ENCODE measurements at places on chromosomes 2 and 18.

- no peak for DNase-seq
Measured at GRCh38 chr18:9926977-9927376, 13.2 kb downstream of the VAPA start.

GRCh38 chr2:12778369-12778768 lies 61.6 kb downstream of the TRIB2 start:
- peak; percentile 53 for DNase-seq

DNA sequence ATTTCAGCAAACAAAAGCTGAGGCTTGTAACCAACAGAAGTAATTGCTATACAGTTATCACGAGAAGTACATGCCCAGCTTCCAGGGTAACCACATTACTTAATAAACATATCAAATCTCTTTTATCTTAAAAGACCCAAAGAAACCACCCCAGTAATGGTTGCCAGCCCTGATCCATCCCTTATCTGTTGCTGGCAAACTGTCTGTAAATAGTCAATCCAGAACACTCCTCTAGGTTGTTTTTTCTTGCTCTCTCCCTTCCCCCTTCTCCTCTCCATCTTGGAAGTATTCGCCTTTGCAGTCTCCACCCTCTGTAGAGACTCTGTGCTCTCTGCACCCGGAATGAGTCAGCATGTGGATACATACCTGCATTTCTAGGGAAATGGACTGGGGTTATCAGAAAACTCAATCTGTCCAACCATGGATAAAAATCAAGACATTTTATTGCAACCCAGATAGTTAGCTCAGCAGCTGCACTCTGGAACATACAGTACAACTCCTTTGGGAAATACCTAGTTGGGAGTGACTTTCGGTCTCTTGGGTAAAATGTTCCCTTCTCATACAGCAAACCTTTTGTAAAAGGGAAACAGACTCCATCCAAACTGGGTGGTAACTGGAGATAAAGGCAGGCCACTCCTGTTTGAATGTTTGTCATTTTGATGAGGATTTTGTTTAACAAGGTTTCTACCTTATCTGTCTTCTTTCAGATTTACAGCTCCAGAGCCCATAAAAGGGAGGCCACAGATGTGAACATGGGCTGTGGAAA lies 123.5 kb upstream of the FOSL2 start:
- no peak for DNase-seq

DNA sequence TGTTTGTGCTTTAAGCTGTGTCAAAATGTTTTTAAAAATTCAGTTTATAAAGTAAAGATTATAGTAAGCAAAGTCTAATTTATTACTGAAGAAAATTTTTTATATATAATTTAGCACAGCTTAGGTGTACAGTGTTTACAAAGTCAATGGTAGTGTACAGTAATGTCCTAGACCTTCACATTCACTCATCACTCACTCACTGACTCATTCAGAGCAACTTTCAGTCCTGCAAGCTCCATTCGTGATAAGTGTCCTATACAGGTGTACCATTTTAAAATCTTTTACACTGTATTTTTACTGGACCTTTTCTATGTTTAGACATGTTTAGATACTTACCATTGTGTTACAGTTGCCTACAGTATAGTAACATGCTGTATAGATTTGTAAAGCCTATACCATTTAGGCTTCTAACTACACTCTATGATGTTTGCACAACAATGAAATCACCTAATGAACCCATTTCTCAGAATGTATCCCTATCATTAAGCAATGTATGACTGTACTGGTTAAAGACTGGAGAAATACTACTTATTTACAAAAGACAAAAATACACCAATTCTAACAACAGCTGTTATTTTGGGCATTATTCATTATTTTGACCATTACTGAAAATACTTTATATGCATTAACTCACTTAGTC lies 95.1 kb downstream of the STRN start:
- DNase-seq: no peak

GRCh38 chr2:19214682-19215391 lies 143.6 kb downstream of the OSR1 start:
- no peak for DNase-seq

DNA sequence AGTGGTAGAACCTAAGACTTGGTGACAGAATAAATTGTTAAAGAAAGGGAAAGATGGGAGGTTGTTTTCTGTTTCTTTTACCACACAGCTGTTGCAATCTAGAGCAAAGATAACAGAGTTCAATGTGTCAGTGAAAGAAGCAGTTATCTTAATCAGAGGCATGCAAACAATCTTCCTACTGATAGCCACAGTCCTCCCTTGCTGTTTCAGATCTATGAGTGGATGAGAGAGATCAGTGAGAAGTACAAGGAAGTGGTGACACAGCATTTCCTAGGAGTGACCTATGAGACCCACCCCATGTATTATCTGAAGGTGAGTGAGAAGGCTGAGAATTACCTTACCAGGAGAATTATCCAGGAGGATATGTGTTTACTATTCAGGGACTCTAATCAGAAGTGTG lies 15.9 kb downstream of the CPO start:
- no peak for DNase-seq

GRCh38 chr2:145203891-145204290 lies 684.0 kb upstream of the ZEB2 start:
- no peak for DNase-seq

DNA sequence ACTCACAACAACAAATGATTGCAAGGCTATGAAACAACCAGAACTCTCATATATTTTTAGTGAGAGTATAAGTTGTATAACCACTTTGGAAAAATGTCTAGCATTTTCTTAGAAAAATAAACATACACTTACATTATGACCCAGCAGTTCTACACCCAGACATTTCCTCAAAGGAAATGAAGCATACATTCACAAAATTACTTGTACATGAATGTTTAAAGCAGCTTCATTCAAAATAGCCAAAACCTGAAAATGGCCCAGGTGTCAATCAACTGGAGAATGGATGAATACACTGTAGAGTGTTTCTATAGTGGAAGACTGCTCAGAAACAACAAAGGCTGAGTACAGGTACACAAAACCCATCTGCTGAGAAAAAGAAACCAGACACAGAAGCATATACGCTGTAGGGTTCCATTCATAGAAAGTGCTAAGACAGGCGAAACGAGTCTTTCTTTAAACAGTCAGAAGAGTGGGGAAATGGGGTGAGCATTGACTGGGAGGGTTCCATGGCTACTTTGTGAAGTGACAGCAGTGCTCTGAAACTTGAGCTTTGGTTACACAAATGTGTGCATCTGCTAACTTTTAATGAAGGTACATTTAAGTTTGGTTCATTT lies 799.0 kb downstream of the DCDC2C start:
- DNase-seq: no peak

DNA sequence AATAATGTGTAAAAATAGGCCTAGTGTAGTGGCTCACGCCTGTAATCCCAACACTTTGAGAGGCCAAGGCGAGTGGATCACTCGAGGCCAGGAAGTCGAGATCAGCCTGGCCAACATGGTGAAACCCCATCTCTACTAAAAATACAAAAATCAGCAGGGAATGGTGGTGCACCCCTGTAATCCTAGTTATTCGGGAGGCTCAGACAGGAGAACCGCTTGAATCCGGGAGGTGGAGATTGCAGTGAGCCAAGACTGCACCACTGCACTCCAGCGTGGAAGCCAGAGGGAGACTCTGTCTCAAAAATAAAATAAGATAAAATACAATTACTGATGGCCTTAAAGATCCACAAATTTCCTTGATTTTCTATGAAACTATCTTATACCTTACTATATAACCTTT lies 3.8 kb downstream of the ATF2 start:
- no peak for DNase-seq

DNA sequence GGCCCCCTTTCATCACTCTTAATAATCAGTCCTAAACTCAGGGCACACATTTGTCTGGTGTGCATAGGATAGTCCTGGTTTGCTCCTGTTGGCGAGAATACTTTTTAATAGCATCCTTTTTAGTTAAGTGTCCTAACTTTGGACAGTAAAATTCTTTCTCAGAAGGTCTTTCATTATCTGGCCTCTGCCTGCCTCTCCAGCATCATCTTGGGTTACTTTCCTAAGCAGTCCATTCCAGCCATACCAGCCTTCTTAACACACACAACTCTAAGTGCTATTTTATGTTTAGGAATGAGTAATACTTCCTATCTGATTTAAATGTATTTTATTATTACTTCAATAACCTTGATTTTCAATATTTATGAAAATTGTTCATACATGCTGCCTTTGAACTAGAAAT lies 151.0 kb downstream of the ACOXL start:
- no peak for DNase-seq

GRCh38 chr2:204407204-204408014 lies 137.9 kb upstream of the PARD3B start:
- no peak for DNase-seq

GRCh38 chr2:174121175-174121574 lies 127.2 kb downstream of the OLA1 start:
- DNase-seq: no peak

- no peak for DNase-seq
Measured at GRCh38 chr18:58208207-58208932, 164.3 kb downstream of the NEDD4L start.

GRCh38 chr2:228938629-228939028 lies 332.5 kb downstream of the PID1 start:
- DNase-seq: no peak

DNA sequence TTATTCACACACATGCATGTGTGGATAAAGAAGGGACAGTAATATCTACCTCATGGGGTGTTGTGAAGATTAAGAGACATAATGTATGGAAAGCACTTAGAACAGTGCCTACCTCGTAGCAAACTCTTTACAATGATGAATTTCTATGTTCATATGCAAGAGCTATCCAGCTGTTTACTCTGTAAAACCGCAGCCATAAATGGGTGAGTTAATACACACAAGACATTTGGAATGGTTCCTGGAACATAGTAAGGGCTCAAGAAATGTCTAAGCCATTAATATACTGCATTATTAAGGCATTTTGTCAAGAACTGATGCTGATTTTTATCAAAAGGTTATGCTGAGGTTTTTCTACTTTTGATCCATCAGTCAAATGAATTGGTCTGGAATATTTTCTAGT lies 1076.2 kb downstream of the TSN start:
- DNase-seq: no peak

- no peak for DNase-seq
Measured at GRCh38 chr2:170917957-170918356, 11.1 kb upstream of the GORASP2 start.

DNA sequence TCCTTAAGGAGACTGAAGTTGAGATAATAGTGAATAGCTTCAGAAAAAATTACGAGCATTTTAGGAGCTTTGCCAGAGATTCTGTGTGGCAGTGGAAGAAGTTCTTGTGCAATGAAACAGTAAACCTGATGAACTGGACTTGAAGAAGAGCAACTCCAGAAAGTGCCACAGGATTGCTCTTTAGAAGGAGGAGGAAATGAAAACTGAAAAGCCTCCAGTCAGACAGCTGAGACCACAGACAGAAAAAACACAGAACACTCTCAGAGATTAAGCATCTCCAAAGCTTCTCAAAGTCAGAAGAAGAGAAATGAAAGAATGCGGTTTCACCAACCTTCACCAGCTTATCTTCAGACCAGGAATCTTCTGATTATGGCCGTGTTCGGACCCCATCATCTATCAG lies 329.7 kb upstream of the CNTNAP5 start:
- no peak for DNase-seq

DNA sequence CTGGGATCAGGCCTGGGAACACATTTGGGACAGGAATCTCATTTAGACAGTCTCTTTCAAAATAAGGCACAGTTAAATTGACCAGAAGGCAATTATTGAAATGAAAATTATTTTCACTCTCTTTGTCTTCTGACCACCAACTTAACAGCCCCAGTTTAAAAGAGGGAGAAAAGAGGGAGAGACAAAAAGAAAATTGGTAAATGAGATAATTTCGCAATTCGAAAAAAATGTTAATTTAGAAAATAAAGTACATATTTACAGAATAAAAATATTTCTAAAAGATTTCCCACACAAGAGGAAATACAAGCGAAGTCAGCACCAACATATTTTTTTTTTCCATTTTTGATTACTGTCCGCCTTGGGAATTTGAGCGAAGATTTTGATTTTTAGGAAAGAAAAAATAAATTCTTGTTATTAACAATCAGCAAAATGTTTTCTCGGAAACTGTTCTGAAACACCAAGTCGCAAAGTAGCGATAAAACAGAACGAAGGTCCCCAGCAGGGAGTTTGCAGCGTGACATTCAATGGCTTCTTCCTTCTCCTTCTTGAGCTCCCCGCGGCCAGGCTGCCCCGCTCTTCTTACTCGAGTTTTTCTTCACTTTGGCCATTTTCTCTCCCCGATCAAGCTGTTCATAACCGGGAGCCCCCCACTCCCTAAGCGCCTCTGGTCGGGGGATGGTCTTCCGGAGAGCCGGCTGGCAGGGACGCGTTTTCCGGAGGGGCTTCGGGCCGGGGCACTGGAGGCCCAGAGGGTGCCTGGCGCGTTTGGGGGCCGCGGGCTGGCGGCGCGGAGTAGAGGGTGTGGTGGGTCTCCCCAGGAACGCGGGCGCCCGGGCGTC lies 5.0 kb downstream of the SP9 start:
- DNase-seq: peak; percentile 36

- DNase-seq: no peak
Measured at GRCh38 chr2:883803-884748, 66.6 kb upstream of the SNTG2 start.

GRCh38 chr18:26746826-26747475 lies 118.6 kb downstream of the AQP4 start:
- no peak for DNase-seq

- DNase-seq: no peak
Measured at GRCh38 chr2:2503864-2504418, 172.9 kb upstream of the MYT1L start.

DNA sequence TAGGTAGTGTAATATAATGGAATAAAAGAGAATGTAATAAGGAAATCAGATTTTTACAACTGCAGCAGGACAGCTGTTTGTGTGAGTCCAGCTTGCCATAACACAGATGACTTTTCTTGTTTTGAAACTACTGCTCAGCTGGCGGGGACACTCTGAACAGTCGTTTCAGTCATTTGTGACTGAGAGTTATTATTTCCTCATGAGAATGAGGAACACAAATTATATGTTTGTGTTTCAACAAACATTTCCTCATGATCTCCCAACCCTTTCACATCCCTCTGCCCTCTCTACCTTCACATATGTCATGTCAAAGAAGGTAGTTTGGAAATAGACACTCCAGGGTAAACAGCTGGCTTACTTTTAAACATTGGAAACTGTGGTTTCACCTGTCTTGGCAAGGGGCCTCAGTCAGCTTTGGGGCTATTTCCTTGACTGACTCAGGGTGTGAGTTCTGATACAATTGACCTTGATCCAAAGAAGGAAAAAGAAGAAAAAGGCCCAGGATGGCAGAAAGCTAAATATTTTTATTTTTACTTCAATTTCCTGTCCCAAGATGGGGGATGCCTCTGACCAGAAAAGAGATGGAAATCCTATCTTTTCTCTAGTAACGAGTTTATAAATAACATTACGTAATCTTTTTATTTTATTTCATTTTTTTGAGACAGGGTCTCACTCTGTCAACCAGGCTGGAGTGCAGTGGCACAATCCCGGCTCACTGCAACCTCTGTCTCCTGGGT lies 593 bp downstream of the SP140L start:
- DNase-seq: no peak

GRCh38 chr2:30732376-30732775 lies 74.9 kb downstream of the CAPN13 start:
- DNase-seq: no peak

- DNase-seq: peak; percentile 41
Measured at GRCh38 chr2:82256983-82257632, 1952.6 kb upstream of the LRRTM1 start.
